ENCODE measurements at places on chromosomes 4 and X.

- H3K4me3 ChIP-seq: no peak overlapping the region
- H3K27me3 ChIP-seq: no peaks in the 10 kb centered on the region
- no peaks in the 10 kb centered on the region for H3K36me3 ChIP-seq
- H3K27ac ChIP-seq: no peak overlapping the region
These were observed 54.1 kb downstream of the ATRX start for GRCh38 chrX:77731821-77732419.

GRCh38 chr4:149549911-149550310 lies 265.7 kb downstream of the IQCM start:
- no peak for DNase-seq
- no peaks in the 10 kb centered on the region for H3K4me1 ChIP-seq
- no peak overlapping the region for H3K27ac ChIP-seq
- H3K36me3 ChIP-seq: no peaks in the 10 kb centered on the region
- H3K27me3 ChIP-seq: no peaks in the 10 kb centered on the region
- no peak overlapping the region for H3K4me3 ChIP-seq

GRCh38 chr4:159248384-159249178 lies 145.7 kb downstream of the RAPGEF2 start:
- DNase-seq: no peak
- no peaks in the 10 kb centered on the region for H3K36me3 ChIP-seq
- H3K4me1 ChIP-seq: peaks cover 10% of the 10 kb centered on the region
- H3K4me3 ChIP-seq: no peak overlapping the region

DNA sequence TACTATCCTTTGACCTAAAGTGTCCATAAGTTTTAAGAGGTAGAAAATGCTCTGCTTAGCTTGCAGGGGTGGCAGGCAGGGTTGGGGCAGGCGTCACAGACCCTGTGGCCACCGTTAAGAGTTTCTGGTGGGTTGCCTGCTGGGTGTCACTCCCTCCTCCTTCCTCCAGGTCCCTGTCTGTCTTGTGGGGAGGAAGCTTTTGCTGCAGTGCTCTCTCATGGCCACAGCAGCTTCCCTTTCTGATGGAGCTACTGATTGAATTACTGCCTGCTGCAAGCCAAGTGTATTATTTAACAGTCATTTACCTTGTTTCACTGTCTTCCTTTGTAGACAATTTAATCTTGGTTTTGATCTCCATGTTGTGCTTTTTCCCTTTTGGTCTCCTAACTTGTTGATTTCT lies 384.6 kb downstream of the IDS start:
- no peaks in the 10 kb centered on the region for H3K27me3 ChIP-seq
- H3K36me3 ChIP-seq: no peaks in the 10 kb centered on the region
- H3K4me1 ChIP-seq: no peaks in the 10 kb centered on the region
- H3K27ac ChIP-seq: no peak overlapping the region
- DNase-seq: no peak

- H3K27ac ChIP-seq: no peak overlapping the region
- H3K36me3 ChIP-seq: no peaks in the 10 kb centered on the region
- no peaks in the 10 kb centered on the region for H3K27me3 ChIP-seq
These were observed 191.8 kb upstream of the S100G start for GRCh38 chrX:16458208-16458607.

Data from uterus (tissue), 4 donors.